Smooth muscle cell of the brain vasculature (primary cell): ENCODE measurements at places on chromosomes 1 and 21.

GRCh38 chr1:2480986-2481364 lies 4.9 kb downstream of the PLCH2 start:
- DNase-seq, result no peak

- no peak for DNase-seq
Measured at GRCh38 chr21:43266534-43266933, 97.7 kb downstream of the CRYAA start.

- no peak for DNase-seq
Measured at GRCh38 chr1:44707112-44707881, 23.7 kb downstream of the RNU5D-1 start.

DNA sequence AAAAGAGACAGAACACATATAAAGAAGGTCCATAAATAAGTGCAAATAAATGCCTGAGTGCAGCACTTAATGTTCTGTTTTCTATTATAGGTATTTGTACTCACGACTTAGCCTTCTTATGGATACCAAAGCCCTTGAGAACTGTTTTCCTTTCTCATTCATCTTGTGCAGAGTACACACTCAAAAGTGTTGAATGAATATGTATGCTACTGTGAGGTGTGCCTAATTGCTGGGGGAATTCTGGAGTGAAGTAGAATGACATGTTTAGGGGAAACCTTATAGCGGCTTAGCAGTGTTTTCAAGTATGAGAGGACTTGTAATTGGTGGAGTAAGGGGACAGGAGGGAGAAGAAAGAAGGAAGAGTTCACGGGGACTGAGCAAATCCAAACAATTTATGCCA lies 157.6 kb downstream of the CACNA1E start:
- DNase-seq, result no peak

GRCh38 chr1:208013210-208013609 lies 102.3 kb upstream of the CD34 start:
- no peak for DNase-seq

DNA sequence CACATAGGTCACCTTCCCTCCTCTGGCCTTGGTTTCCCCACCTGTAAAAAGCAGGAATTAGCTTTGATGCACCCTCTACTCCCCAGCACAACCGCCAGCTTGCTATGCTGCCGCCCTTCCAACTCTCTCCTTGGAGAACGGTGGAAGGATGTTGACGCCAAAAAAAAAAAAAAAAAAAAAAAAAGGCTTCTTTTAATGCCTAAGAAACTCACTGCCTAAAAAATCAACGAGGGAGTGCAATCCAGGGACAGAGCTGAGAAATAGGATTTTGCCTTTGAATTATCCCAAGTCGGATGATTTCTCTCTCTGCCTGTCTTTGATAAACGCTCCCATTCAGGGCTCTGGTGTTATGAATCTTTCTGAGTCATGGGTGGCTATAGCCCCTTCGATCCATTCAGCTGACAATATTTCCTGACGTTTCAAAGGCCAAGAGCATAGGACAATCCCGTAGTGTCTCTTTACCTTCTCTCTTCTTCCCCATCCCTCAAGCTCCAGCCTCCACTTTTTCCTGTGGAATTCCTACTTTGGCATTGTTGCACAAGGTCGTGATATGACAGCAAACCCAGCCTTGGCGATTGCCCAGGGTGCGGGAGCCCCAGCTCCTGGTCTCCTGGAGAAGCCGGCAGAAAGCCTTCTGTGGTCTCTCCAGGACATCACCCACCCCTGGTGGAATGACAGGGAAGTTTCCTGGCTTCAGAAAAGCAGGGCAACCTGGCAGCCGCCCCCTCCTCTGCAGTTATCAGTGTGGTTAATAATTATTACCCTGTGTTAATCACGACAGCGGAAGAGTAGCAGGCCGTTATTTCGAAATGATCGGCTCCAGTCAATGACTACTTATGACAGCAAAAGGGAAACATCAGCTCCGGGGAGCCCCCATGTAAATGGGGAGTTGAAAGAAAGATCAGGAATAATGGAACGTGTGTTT lies 8.0 kb upstream of the PLXNA2 start:
- DNase-seq, result no peak

DNA sequence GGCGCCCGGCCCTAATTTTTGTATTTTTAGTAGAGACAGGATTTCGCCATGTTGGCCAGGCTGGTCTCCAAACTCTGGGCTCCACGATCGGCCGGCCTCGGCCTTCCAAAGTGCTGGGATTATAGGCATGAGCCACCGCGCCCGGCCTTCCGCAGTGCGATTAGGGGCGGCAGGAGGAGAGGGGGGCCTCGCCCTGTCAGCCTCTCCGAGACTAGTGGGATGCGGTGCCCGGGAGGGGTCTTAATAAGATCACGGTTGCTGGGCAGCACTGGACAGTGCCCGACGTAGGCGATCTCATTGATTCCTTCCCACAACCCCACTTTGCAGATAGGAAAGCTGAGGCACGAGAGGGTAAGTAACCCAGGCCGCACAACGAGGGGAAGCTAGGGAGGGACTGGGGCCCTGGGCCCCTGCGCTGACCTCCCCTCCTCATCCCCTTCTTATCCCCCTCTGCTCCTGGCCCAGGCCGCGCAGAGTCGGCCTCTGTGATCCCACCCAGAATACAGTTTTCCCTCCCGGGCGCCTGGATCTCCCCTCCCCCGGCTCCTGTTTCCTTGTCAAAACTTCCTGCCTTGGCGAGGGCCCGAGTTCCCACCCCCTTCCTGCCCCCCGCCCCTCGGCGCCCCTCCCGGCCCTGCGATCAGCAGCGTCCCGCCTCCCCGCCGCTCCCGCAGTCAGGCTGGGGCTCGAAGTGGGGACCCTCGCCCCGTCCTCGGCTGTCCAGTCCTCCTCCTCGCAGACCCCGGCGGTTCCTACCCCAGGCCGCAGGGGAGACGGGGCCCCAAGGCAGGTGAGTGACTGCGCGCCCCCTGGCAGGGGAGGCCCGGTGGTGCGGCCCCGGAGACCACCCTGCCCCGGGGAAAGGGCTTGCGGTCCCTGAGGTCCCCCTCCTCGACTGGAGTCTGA lies at the start of gene PEAR1:
Gene PEAR1 (plus strand): TSS at position 671 of the 906 bp plus-strand sequence. CDS start 10,209 bp downstream, outside the sequence.
- DNase-seq, result no peak

DNA sequence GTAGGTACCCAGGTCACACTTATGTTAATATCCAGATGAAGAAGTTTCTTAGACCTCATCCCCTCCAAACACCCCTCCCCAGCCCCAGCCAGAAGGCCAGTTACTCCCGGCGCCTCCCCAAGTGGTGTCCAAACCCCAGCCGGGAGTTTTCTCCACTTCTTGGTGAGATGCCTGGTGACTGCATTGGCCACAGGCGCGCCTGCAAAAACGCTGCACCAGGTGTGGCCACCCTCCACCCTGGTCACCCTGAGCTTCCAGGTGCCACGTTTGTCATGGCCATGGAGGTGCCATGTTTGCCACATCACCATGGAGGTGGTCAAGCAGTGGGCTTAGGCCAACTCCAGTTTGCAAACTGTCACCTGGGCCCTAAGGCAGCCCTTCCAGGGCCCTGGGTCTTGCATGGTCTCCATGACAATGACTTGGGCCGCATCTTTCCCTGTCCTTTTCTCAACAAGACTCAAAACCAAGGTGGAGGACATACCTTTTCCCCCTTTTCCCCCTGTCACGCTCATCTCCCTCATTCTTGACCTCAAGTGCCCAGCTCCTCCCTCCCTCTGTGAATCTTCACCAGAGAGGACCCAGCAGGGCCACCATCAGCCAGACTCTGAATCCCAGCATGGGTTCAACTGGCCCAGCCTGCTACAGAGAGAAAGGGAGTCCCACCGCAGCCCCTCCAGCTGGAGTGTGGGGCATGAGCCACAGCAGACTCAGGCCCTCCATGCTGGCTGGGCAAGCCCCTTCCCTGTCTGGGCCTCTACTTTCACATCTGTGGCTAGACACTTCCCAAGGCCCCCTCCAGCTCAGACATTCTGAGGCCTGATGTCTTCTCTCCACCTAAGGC lies 125.9 kb upstream of the ZBTB40 start:
- no peak for DNase-seq

DNA sequence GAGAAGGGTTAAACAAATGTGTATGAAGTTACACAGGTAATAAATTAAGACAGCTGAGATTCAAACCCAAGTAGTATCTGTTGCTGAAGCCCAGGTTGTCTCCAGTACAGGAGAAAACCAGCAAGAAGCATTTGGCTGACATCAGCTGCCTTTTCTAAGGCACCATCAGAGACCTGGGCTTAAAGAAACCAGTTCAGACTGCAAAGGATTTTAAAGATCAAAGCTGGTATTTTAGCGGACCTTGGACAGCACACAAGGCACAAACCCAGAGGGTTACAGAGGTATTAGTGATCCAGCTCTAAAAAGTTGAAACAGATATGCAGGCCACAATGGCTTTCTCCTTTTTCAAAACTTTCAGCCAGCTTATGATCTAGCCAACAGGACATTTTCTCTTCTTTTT lies 23.4 kb downstream of the BEND5 start:
- DNase-seq, result no peak

GRCh38 chr1:48031676-48032075 lies 34.5 kb upstream of the TRABD2B start:
- DNase-seq, result no peak

GRCh38 chr1:235851939-235852338 lies 14.8 kb downstream of the LYST start:
- no peak for DNase-seq

- peak; percentile 62 for DNase-seq
Measured at GRCh38 chr1:100794748-100795645, 75.5 kb downstream of the VCAM1 start.

- no peak for DNase-seq
Measured at GRCh38 chr1:72034827-72035226, 247.5 kb downstream of the NEGR1 start.

DNA sequence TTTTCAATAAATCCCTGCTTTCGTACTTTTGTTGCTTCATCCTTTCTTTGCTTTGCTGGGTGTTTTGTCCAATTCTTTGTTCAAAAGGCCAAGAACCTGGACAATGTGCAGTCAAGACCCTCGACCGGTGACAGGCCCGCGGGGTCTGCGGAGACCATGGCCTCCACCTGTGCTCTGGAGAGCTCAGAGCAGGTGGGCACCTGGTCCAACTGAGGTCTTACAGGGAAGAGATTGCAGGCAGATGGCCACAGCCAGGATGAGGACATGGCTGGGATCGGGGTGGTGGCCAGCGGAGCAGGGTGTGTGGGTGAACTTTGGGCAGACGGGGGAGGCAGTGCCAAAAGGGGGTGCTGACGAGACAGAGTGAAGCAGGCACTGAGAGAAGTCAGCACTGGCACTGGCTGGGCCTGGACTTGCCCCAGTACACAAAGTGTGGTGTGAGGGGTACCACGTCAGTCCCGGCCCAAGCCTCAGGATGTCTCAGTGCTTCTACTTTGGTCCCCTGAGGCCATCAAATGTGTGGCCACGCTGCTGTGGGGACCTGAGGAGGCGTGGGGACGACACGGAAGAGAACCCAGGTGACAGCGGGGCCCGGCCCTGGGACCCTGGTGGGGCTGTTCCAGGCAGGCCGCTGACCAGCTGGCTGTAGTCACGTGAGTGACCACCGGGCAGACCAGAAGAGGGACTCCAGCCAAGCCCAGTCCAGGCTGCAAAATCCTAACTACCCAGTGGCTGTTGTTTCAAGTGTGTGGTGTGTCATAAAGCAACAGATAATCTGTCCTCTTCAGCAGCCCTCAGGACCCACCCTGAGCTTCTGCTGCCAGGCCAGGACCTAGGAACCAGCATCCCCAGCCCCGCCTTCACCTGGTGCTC lies 10.4 kb upstream of the CCDC27 start:
- no peak for DNase-seq

- no peak for DNase-seq
Measured at GRCh38 chr1:244450597-244451538, 841 bp downstream of the ADSS2 start.

GRCh38 chr1:160722726-160723125 lies 11.1 kb upstream of the CD48 start:
- no peak for DNase-seq

DNA sequence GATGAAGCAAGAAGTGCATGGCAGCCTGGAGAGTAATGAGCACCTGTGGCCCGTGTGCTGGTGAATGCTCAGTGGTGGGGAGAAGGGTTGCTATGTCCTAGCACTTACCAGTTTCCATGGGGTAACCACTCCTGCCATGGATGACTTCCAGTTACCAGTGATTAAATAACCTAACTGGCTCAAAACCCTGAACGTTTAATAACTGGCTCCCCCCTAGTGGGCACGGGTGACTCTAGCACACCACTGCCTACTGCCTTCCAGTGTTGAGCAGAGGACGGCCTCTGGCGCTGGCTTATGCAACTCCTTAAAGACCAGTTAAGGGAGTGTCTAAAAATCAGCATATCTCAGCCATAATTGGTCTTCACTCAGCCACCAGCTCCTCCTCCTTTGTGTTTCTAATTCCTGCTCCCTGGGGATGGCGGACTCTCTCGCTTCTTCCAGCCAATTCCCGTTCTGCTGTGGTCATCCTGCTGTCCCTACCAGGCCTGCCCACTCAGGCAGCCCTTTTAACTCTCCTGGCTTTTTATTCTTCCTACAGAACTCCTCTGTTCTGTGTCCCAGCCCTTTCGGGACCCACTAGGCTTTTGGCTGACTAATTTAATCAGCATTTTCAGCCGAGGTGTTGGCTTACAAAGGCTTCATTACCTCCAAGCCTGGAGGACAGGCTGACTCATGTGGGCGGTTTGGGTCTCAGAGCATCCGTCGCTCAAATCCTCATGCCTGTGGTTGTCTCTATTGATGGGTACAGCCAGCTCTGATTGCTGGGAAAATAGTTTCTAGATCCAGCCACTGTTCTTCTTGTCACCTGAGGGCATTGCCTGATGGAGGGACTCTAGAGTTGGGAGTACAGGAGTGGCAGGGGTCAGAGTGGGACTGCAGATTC lies 332.4 kb downstream of the CAMTA1 start:
- peak; percentile 6 for DNase-seq

GRCh38 chr1:162487241-162487640 lies 10.4 kb upstream of the UHMK1 start:
- DNase-seq, result no peak

DNA sequence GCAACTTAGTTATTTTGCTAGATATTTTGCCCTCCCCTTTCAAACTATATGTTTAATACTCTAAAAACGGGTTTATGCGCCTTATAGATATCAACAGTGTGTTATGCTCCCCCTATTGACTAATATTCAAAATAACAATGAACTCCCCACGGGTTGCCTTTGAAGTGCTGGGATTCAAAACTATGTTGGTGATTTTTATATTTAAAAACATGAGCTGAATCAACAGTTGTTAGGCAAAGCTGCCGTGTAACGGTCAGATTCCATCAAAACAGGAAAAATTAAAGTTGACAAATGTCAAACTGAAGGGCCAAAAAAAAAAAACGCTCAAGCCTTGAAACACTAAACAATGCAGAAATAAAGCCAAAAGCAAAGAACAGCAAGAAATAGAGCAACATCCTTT lies 2.5 kb downstream of the TGFBR3 start:
- no peak for DNase-seq
